ENCODE measurements at places on chromosomes 2 and 18. TPM values are rescaled to one million over a fixed set of nuclear protein-coding genes. Genes with fewer than 3 reads are reported as not detected.

The LMAN2L gene
- total RNA-seq, result 22.1 TPM

The AKAIN1 gene
- not detected for total RNA-seq

The PTPRN gene
- total RNA-seq, result not detected

The GALR1 gene
- total RNA-seq, result 0.06 TPM

The COLEC12 gene
- total RNA-seq, result 25.1 TPM

The DRC1 gene
- not detected for total RNA-seq

The ZSWIM2 gene
- total RNA-seq, result not detected

The ACMSD gene
- not detected for total RNA-seq

The EPHA4 gene
- total RNA-seq, result 55.8 TPM

The HOXD9 gene
- total RNA-seq, result 0.13 TPM

The SCN7A gene
- total RNA-seq, result 10.7 TPM

The PRSS56 gene
- total RNA-seq, result 0.16 TPM

The CDK15 gene
- 0.44 TPM for total RNA-seq

The ZNF514 gene
- total RNA-seq, result 13.8 TPM

The NABP1 gene
- 19.8 TPM for total RNA-seq

The FAM124B gene
- 1.3 TPM for total RNA-seq

The VWC2L gene
- not detected for total RNA-seq

The SMIM21 gene
- not detected for total RNA-seq

The KIF1A gene
- total RNA-seq, result 27.4 TPM

The RAPH1 gene
- 39.3 TPM for total RNA-seq

The CTNNA2 gene
- not detected for total RNA-seq

The MROH2A gene
- total RNA-seq, result not detected

The GALNT14 gene
- 0.53 TPM for total RNA-seq

The ACKR3 gene
- 27.4 TPM for total RNA-seq

The CAPN13 gene
- not detected for total RNA-seq

The MC4R gene
- not detected for total RNA-seq

The ITGB6 gene
- 0.77 TPM for total RNA-seq

The CRYGC gene
- not detected for total RNA-seq

The UGT1A5 gene
- total RNA-seq, result not detected

The GPR55 gene
- total RNA-seq, result 0.08 TPM

The SERPINB5 gene
- not detected for total RNA-seq

The MAP3K19 gene
- total RNA-seq, result not detected

The MBD2 gene
- 69.9 TPM for total RNA-seq

Measured in left cardiac atrium (tissue), 4 donors.